Cardiac muscle cell (in vitro differentiated cells and primary cell): ENCODE measurements at places on chromosomes 12 and 14. TPM values are rescaled to one million over a fixed set of nuclear protein-coding genes. Genes with fewer than 3 reads are reported as not detected.

Gene PLA2G1B
- total RNA-seq, result not detected in 2 replicates

GRCh38 chr14:102323102-102323501 is 3.6 kb downstream of the ZNF839 start:
- peaks cover 4% of the 10 kb centered on the region for H3K4me1 ChIP-seq
- H3K27ac ChIP-seq, result no peak overlapping the region
- no peaks in the 10 kb centered on the region for H3K27me3 ChIP-seq
- DNase-seq, result peak; percentile 90
- peaks cover 4% of the 10 kb centered on the region for H3K36me3 ChIP-seq

- no peak overlapping the region for H3K4me3 ChIP-seq
- peak; percentile 34 for DNase-seq
- no peaks in the 10 kb centered on the region for H3K36me3 ChIP-seq
- H3K4me1 ChIP-seq, result peaks cover 10% of the 10 kb centered on the region
These were observed 12.2 kb upstream of the GPR68 start for GRCh38 chr14:91256661-91257060.

Gene PRICKLE1
- total RNA-seq, result 58.8 and 71.4 TPM in 2 replicates

GRCh38 chr12:18462442-18462841 is 201.1 kb downstream of the PIK3C2G start:
- H3K27ac ChIP-seq, result no peak overlapping the region
- DNase-seq, result no peak
- no peak overlapping the region for H3K4me3 ChIP-seq
- H3K36me3 ChIP-seq, result no peaks in the 10 kb centered on the region
- H3K27me3 ChIP-seq, result no peaks in the 10 kb centered on the region
- no peaks in the 10 kb centered on the region for H3K4me1 ChIP-seq

DNA sequence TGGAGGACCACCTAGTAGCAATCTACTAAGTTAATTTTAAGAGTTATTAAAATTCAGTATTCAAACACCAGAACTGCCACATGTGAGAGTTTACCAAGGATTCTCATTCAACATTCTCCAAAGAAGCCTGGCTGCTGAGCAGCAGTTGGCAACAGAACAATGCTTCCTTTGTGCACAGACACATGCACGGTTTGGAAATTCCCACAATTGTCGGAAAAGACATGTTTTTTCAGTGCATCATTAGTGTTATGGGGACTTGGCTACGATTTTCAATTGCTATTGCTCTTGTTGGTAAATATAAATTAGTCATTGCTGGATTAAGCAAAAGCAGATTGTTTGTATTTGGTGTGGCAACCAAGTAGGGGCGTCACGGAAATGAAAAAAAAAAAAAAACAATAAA is 22.2 kb downstream of the ST8SIA1 start:
- H3K36me3 ChIP-seq, result no peaks in the 10 kb centered on the region
- no peak for DNase-seq
- no peaks in the 10 kb centered on the region for H3K27me3 ChIP-seq
- no peak overlapping the region for H3K27ac ChIP-seq

DNA sequence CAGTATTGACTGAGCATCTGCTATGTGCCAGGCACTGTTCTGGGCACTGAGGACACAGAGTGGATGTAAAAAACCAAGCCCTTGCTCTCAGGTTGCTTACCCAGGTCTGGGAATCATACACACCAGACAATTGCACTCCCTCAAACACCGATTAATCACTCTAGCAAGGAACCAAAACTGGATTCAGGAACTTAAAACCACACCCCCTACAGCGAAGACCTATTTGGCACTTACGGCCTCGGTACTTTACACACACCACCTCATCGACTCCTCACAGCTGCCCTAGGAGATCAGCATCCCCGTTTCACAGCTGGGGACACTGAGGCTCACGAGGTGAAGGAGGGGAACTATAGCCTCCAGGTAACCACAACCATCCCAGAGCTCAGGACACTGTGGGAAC is 1.6 kb downstream of the GLTP start:
- DNase-seq, result no peak
- no peak overlapping the region for H3K27ac ChIP-seq
- no peaks in the 10 kb centered on the region for H3K36me3 ChIP-seq
- H3K4me3 ChIP-seq, result no peak overlapping the region
- peaks cover 20% of the 10 kb centered on the region for H3K4me1 ChIP-seq
- H3K27me3 ChIP-seq, result peaks cover 3% of the 10 kb centered on the region

DNA sequence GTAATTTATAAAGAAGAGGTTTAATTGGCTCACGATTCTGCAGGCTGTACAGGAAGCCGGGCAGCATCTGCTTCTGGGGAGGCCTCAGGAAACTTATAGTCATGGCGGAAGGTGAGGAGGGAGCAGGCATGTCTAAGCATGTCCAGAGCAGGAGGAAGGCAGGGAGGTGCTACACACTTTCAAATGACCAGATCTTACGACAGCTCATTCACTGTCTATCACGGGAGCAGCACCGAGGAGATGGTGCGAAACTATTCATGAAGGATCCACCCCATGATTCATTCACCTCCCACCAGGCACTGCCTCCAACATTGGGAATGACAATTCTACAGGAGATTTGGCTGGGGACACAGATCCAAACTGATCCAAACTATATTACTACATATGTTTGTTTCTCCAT is 10.0 kb downstream of the SFSWAP start:
- H3K4me1 ChIP-seq, result no peaks in the 10 kb centered on the region
- no peak overlapping the region for H3K4me3 ChIP-seq
- H3K36me3 ChIP-seq, result peaks cover 69% of the 10 kb centered on the region
- no peak for DNase-seq
- no peak overlapping the region for H3K27ac ChIP-seq

GRCh38 chr14:71574976-71575375 is 357.3 kb upstream of the RGS6 start:
- no peaks in the 10 kb centered on the region for H3K36me3 ChIP-seq
- peak overlapping the region; percentile 49 for H3K27ac ChIP-seq
- no peak overlapping the region for H3K4me3 ChIP-seq
- peak; percentile 42 for DNase-seq

Gene DAO
- not detected in 2 replicates for total RNA-seq

- no peak overlapping the region for H3K4me3 ChIP-seq
- H3K36me3 ChIP-seq, result no peaks in the 10 kb centered on the region
- H3K4me1 ChIP-seq, result no peaks in the 10 kb centered on the region
- DNase-seq, result no peak
These were observed 101.8 kb downstream of the CAND1 start for GRCh38 chr12:67370979-67371378.

DNA sequence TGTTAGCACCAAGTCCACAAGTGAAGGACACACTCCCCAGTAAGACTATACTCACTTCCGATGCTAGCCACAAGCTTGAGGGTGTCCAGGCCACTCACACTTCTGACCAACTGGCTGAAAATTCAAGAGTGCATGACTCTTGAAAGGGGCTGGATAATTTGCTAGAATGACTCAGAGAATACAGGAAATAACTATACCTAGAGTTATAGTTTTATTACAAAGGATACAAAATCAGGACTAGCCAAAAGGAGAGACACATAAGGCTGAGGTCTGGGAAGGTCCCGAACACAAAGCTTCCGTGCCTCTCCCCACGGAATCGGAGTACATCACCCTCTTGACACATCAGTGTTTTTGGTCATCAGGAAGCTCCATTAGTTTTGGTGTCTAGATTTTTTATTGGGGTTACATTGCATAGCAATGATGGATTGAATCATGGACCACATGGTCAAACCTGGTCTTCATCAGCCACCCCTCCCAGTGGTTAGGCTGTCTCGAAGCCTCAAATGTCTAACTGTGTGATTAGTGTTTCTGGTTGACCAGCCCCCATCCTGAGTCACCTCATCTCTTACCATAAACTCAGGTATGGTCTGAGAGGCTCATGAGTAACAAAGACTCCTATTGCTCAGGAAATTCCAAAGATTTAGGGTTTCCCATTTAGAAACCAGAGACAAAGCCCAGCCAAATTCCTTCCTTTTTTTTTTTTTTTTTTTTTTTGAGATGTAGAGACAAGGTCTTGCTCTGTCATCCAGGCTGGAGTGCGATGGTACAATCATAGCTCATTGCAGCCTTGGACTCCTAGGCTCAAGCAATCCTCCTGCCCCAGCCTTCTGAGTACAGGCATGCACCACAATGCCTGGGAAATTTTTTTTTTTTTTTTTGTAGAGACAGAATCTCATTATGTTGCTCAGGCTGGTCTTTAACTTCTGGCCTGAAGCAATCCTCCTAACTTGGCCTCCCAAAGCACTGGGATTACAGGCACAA is 472.0 kb upstream of the TBX3 start:
- H3K27ac ChIP-seq, result no peak overlapping the region
- no peaks in the 10 kb centered on the region for H3K27me3 ChIP-seq
- peak; percentile 69 for DNase-seq
- no peaks in the 10 kb centered on the region for H3K36me3 ChIP-seq

- H3K4me3 ChIP-seq, result no peak overlapping the region
- no peaks in the 10 kb centered on the region for H3K4me1 ChIP-seq
- DNase-seq, result no peak
- no peaks in the 10 kb centered on the region for H3K27me3 ChIP-seq
These were observed 32.1 kb downstream of the BAZ1A start for GRCh38 chr14:34843011-34843554.
